ENCODE measurements at places on chromosomes 7 and 10.
A peak's percentile ranks its signal among the peaks of the same experiment; 100 is the strongest.

- DNase-seq = no peak
Observed at GRCh38 chr10:127424594-127425264, 124.4 kb upstream of the NPS start.

DNA sequence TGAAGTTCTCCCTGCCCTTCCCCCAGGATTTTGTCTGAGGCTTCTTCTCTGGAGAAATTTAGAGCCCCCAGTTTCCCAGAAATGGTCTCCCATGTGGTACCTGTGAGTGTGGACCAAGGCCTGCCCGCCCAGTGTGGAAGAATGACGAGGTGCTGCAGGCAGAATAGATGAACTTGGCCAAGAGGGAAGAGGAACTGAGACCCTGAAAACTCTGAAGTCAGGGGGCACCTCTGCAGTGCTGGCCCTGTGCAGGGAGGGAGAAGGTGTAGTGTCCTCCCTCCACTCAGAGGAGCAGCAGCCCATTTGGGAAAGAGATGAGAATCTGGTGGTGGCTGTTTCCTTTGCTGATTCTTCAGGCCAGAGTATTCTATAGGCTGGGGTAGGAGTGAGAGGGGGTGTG is 115.2 kb upstream of the PCGF5 start:
- DNase-seq = no peak

DNA sequence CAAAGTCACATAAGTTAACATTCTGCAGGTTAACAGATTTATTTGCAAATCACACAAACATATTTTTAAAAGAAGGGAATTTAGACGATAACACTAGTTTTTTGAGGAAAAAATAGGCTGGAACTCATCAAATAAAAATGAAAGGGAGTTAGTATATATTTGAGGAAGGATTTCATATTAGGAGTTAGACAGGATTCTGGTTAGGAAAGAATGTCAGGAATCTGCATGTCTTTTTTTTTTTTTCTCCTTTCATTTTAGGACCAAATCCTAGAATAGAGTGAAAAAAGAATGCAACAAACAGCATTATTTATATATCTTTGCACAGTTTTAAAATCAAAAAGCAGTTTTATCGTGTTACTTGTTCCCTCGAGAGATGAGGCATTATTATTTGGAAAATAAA is 8.9 kb upstream of the TRDMT1 start:
- DNase-seq = no peak

DNA sequence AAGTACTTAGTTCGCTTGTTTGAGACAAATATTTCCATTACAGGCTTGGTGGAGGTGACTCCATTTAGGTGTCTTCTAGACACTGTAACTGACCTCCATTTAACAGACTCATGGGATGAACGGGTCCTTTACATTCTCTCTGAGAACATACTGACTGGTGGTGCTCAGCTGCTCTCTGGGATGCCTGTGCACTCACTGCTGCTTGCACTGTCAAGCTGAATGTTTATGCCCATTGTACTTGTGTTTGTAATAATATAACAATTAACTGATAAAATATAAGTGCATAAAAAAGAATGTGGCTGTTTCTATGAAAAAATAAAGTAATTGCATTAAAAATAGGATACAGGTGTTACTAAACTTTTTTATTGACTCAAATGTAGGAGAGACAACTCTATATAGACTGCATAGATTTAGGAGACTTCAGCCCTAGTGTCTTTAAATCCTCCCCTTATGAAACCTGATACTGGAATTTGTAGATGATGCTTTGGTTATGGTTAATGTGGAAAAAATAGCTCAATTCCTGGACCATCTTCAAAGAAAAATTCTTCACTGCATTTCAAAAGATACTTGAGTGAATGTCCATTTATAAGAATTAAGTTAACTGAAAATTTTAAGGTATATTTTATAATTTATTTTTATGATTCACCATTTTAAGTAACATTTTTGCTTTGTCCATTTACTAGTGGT is 85.4 kb downstream of the CDK14 start:
- no peak for DNase-seq

DNA sequence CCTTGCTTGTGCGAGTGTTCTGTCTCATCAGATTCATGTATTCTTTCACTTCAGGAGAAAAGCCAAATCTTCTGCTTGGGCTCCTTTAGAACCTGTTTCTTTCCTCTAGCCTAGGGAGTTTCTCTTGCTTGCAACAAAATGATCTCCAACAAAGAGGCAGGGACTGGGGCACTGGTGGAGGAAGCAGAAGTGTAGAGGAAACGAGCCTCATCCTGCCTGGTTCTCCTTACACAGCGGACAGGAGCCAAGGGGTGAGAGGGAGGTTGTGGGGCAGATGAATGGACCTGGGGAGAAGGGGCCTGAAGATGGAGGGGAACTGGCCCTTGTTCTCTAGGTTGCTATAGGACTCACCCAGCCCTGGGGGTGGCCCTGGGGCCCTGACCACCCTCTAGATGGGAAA is 141.1 kb downstream of the PKD1L1 start:
- DNase-seq = no peak

GRCh38 chr7:149669121-149669818 is 104.1 kb downstream of the ZNF467 start:
- no peak for DNase-seq

GRCh38 chr7:12961910-12962480 is 274.6 kb downstream of the ARL4A start:
- no peak for DNase-seq

GRCh38 chr7:41147606-41148485 is 555.0 kb downstream of the INHBA start:
- DNase-seq = no peak

GRCh38 chr10:10796774-10797415 is 220.8 kb upstream of the CELF2 start:
- DNase-seq = no peak

- DNase-seq = no peak
Observed at GRCh38 chr7:55092186-55092974, 73.6 kb downstream of the EGFR start.

- no peak for DNase-seq
Observed at GRCh38 chr7:37982423-37982822, 62.0 kb downstream of the EPDR1 start.

- no peak for DNase-seq
Observed at GRCh38 chr10:47031901-47032465, 120.8 kb downstream of the PTPN20 start.

GRCh38 chr7:44071726-44072363 is 6.5 kb upstream of the PGAM2 start:
- DNase-seq = no peak

GRCh38 chr10:131743190-131744151 is 157.3 kb upstream of the PPP2R2D start:
- no peak for DNase-seq

- peak; percentile 9 for DNase-seq
Observed at GRCh38 chr10:58335306-58336005, 650 bp downstream of the UBE2D1 start.

- no peak for DNase-seq
Observed at GRCh38 chr7:120825152-120825551, 32.8 kb downstream of the TSPAN12 start.

- no peak for DNase-seq
Observed at GRCh38 chr10:46236941-46237681, 49.7 kb upstream of the ANTXRL start.

- no peak for DNase-seq
Observed at GRCh38 chr10:4240608-4241197, 455.7 kb upstream of the KLF6 start.

DNA sequence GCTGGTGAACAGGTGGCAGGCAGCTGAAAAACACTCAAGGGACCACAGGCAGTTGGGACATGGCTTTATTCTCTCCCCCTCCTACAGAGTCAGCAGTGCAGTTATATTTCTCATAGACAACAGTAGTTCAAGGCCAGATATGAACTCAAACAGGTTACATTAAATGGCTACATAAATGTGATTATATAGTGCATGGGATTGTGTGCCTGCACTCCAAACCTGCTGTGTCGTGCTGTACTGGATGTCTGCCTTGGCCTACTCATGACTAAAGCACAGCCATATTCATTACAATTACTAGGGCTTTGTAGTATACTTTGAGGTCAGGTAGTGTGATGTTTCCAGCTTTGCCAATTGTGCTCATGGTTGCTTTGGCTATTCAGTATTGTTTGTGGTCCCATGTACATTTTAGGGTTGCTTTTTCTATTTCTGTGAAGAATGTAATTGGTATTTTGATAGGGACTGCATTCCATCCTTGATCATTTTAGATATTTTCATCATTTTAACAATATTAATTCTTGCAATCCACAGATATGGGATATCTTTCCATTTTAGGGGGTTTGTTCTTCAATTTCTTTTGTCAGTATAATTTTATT is 393.6 kb downstream of the CNTNAP2 start:
- DNase-seq = no peak

- no peak for DNase-seq
Observed at GRCh38 chr10:126476246-126476645, 88.0 kb upstream of the ADAM12 start.

- DNase-seq = no peak
Observed at GRCh38 chr10:46995234-46995633, 84.0 kb downstream of the PTPN20 start.

DNA sequence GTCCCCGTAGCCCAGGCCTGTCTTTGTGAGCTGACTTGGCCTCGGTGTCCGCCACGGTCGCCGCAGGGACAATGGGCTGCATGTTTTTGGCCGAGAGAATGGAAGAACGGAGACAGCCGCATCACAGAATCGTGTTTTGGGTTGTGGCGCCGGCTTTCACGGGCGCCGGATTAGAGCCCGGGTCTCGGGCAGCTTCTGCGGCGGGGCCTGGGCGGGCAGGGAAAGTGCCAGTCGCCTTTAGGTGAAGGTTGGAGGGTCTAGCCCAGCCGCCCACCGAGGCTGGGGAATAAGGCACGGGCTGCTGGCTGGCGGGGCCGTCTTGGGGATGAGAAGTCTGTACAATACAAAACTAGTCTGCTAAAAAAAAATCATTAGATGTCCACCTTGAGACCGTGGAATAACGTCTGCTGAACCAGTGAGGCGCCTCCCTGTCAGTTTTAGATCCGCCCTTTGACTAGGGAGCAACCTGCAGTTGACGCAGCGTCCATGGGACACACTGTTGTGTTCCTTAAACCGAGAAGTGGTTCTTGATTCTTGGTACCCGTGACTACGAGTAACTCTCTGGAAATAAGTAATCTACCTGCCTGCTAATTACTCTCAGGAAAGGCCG is 577 bp downstream of the DNAJB9 start:
- DNase-seq = peak; percentile 13

- no peak for DNase-seq
Observed at GRCh38 chr7:146557971-146558469, 441.4 kb downstream of the CNTNAP2 start.

- DNase-seq = no peak
Observed at GRCh38 chr10:62016623-62017490, 115.4 kb downstream of the ARID5B start.

- peak; percentile 31 for DNase-seq
Observed at GRCh38 chr7:142482891-142483658, 225.2 kb upstream of the PRSS58 start.

DNA sequence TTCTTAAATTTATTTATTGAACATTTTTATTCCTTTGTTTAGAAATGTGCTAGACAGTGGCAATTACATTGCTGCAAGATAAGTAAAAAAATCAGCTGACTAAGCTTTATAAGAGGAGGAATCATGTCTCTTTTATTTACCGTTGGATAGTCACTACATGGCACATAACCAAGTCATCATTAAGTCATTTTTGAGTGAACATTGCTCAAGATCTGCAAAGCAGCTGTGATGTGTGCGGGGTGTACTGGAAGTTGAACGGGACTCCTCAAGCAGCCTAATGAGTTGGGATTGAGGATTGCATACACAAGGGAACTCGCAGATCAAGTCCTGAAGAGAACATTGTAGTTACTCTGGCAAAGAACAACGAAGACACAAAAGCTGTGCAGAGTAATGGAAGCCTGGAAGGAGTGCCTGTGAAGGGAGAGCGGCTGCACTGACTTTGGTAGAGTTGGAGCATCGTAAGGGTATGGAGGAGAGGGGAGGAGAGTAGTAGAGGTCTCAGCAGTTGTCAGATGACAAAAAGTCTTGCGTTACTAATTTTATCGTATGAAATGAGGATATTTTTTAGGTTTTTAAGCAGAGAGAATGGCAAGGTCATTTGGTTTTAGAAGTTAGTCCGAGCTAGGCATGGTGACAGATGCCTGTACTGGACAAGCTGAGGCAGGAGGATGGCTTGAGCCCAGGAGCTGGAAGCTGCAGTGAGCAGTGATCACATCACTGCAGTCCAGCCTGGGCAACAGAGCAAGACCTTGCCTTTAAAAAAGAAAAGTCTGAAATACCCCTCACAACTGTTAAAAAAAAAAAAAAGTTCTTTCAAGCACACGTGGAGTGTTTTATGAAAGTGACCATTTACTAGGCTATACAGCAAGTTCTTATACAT is 95.1 kb downstream of the BMPR1A start:
- no peak for DNase-seq

GRCh38 chr10:124520558-124521428 is 59.2 kb downstream of the LHPP start:
- no peak for DNase-seq

GRCh38 chr7:145909991-145910513 is 206.5 kb upstream of the CNTNAP2 start:
- DNase-seq = no peak

DNA sequence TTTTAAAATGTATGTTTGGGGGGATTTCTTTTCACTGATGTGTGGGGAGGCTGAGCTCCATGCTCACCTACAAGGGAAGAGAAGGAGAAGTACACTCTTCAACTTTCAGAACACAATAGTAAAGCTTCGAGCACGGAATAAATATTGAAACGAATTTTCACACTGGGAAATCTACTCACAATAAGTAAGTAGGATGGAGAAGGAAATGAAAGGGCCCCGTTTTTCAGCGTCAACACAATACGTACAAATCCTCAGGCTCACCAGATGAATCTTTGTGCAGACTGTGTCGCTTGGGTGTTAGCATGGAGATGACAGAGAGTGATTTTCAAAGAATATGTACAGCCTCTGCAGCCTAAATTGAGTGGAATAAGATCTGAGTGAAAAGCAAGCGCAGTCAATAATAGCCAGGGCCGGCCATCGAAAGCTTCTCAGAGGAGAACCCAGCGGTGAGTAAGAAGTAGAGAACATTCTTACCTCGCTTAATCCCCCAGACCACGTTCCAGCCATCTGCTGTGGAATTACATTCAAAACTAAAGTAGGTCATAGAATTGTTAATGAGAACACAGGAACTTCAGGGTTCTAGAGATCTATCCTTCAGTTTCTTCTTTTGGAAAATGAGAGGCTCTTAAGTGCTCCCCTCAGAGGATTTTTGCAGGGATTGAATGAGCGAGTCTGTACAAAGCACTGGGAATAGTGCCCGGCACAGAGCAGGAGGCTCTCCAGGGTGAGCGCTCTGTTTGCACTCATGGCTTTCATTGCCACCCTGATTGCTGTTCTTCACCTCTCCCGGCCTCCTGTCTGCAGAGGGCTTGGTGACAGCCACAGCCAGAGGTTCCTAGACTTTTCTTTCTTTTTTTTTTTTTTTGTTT is 292.8 kb downstream of the SFMBT2 start:
- DNase-seq = no peak

GRCh38 chr7:47852330-47853245 is 95.7 kb downstream of the PKD1L1 start:
- no peak for DNase-seq

GRCh38 chr7:137535579-137535978 is 192.0 kb upstream of the PTN start:
- no peak for DNase-seq
